ENCODE measurements at places on chromosomes 3 and 15.

DNA sequence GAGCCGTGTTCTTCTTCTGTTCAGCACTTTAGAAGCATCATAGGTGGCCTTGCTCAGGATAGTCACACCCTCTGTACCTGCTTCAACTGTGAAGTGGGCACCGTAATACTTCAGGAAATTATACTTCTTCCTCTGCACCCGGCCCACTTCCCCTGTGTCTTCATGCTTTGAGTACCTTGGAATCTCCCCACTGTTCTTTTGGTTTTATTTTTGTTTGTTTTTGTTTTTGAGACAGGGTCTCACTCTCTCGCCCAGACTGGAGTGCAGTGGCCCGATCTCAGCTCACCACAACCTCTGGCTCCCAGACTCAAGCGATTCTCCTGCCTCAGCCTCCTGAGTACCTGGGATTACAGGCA is 1.7 kb downstream of the P2RY14 start:
- DNase-seq = peak; percentile 63

GRCh38 chr15:45021348-45021747 is 1.6 kb upstream of the SORD start:
- DNase-seq = no peak

- DNase-seq = no peak
Measured at GRCh38 chr3:67018789-67019526, 20.9 kb downstream of the KBTBD8 start.

DNA sequence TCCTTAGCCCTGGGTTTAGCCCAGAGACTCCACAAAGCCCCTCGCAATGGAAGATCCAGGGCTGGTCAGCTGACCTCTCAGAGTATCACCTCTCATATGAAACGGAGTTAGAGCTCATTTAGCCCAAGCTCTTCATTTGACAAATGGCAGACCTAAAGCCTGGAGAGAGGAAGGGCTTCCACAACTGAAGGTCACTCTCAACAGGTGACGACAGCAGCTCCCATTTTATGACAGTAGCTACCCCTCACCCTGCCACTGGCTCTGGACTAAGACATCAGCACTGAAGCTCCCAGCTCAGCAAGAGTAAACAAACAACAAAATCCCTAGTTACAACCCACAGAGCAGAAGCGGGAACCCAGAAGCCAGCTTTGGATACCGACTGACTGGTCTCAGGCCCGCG is 33.7 kb downstream of the TLE3 start:
- no peak for DNase-seq

GRCh38 chr3:43515970-43516635 is 105.7 kb downstream of the ANO10 start:
- DNase-seq = no peak

DNA sequence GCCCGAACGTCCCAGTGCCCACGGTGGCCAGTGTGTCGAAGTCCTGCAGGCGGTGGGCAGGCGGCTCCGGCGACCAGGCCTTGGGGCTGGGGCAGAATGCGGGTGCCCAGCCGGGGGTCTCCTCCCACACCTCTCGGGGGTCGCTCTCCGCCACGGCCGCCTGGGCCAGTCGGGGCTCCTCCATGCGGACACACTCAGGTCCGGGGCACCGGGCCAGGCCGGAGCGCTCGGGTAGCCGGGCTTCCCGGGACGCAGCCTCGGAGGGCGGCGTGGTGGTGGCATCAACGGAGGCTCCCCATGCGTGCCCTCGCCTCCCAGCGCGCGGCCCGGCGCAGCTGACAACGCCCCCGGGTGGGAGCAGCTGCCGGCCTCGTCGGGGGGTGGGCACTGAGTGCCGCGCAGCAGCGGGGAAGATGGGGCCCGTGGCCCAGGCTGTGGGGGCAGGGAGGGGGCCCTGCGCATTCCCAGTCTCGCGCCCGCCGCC is 30.1 kb upstream of the CERS3 start:
- no peak for DNase-seq

DNA sequence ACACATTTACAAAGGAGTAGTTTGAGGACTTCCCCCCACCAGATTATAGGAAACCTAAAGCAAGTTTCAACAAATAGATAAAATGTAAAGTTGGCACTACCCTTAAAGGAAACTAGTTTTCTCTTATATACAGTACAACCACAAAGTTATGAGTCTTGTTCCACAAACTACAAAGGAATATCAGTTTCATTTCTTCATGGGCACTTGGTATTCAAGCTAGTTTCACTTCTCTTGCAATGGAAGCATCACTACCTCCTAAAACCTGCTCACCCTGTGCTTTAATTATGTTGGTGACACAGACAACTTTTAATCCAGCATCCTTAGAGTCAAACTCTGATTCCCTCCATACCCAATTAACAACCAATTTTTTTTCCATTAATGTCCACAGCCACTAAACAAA is 707.0 kb downstream of the ROBO2 start:
- DNase-seq = no peak

DNA sequence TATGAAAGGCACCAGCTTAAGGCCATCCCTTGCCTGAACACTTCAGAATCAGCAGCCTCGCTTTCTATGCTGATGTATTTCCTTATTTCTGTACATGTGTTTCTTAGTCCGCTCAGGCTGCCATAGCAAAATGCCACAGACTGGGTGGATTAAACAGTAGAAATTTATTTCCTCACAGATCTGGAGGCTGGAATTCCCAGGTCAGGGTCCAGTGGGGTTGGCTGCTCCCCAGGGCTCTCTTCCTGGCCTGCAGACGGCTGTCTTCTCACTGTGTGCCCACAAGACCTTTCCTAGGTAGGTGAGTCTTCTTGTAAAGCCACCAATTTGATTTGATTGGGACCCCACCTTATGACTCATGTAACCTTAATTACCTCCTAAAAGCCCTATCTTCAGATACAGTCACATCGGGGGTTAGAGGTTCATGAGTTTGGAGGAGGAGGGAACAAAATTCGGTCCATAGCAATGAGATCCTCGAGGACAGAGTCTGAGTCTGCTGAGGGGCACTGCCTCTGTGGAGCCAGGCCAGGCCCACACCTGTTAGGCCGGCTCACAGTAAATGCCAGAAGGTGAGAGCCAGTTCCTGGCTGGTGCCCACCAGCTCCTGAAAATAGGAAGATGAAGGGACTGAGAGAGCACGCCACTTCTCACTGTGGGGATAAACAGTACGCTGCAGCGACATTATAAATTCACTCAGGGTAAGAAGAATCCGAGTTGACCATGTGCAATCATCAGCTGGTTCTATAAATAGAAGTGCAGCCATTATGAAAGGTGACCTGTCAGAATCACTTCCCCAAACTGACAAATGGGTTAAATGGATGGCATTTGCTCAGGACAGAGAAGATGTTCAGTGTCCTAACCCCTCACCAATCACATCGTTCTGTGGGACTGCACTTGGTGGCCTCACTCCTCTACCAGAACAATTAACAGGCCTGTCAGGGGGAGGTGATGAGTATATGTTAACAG is 41.1 kb downstream of the CTXND1 start:
- no peak for DNase-seq

DNA sequence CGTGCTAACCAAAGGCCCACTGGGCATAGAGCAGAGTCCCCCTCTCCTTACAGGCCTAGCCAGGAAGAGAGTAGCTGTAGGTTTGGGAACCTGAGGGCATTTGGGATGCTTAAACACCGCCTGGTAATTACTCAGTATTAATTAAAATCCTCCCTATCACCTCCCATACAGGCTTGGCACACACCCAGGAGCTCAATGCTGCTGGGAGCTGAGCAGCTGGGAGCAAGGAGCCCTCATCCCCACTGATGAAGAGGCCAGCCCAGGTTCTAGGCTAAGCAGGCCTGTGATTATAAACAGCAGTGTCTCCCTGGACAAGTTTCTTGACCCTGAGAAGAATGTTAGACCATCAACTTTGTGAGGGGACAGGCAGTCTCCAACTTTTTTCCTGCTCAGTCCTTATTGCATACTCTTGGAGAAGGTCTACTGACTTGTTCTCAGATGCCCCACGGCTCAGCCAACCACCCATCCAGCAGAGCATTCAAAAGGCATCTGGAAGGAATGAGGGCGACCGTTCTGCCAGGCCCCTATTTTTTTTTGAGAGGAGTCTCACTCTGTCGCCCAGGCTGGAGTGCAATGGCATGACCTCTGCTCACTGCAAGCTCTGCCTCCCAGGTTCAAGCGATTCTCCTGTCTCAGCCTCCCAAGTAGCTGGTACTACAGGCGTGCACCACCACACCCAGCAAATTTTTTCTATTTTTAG is 1.3 kb upstream of the PRKAR2A start:
- DNase-seq = no peak

DNA sequence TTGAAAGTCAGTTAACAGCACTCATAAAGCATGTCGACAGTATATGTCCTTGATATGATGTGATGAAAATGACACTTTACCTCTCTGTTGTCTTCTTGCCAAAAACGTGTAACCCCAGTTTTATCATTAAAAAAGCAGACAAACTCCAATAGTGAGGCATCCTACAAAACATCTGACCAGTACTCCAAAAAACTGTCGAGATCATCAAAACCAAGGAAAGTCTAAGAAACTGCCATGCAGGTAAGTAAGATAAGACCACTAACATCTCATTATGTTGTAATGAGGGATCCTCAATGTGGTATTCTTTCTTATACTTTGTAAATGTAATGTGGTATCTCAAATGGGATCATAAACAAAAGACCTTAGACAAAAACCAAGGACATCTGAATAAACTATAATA is 152.3 kb downstream of the NR1I2 start:
- DNase-seq = no peak

- no peak for DNase-seq
Measured at GRCh38 chr3:43865887-43866528, 175.3 kb downstream of the ABHD5 start.

DNA sequence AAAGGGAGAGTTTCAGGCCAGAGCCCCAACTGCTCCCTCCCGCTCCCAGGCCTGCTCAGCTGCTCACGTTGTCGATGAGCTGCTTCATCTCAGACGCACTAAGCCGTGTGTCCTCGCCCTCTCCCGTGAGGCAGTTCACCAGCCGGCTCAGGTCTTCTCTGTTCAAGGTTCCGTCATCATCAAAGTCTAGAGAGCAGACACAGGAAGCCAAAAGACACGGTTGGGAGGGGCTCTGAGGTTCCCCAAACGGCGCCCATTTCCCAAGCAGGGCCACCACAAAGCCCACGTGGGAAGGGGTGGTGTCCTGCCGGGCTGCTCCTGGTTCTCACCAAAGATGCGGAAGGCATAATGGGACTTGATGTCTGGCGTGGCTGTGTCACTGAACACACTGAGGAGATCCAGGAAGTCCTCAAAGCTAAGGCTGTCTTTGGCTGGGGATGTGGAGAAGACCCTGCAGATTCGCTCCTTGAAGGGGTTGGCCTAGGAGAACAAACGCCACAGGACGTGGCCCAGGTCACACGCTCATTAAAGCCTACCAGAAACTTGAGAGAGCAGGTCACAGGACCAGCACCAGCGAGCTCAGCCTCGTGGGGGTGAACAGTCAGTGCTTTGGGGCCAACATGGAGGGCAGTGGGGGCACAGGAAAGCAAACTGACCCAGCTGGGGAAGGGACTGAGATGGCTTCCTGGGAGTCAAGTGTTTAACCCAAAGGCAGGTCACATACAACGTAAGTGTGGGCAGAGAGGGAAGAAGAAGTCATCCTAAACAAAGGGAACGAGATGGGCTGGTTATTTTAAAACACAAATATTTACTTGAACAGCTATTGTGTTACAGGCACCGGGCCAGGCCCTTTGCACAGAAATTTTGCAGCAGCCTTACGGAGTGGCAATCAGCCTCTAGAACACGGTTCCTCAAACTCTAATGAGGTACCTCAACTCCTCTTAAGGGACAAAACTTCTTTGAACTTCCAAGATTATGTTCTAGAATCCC is 2.4 kb downstream of the CIB1 start:
- DNase-seq = peak; percentile 82

DNA sequence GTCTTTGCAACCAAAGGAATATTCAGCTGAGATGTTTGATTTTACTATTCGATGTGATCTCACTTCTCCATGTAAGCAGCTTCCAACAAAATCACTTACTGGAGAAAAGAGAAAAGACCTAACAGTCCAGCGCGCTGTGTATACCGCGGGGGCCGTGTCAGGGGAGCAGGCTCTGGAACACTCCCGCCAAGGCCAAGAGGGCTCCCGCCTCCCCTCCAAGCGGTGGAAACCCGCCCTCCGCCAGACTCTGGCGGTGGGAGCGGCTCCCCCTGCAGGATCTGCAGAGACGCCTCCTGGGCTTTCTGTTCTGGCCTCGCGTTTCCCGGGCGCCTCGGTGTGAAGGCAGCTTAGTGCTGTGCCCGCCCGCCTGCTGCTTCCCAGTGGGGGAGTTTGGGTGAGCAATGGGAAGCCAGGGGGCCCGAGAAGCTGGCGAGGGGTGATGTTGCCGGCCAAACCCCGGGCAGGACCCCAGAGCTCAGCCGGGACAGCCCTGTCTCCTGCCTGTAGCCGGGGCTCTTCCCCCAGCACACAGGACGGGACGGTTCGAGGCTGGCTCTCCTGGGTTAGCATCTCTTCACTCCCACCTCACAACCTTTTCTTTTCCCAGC is 36.3 kb downstream of the CHST14 start:
- peak; percentile 53 for DNase-seq

- no peak for DNase-seq
Measured at GRCh38 chr3:13877911-13878280, 2.0 kb downstream of the WNT7A start.

DNA sequence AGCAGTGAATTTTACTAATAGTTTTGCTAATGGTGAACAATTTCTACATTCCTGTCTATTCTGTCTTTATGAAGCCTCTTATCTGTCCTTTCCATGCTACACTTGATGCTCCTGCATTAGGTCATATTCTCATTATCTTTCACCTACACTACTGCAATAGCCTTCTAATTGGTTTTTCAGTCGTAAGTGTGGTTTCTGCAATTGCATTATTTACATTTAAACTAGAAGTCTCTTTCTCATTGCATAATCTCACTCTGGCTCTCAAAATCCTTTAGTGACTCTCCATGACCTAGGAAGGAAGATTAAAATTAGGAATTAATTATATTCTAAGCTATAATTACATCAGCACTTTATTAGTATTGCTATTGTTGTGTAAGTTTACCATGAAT is 686.5 kb downstream of the IGSF11 start:
- no peak for DNase-seq

DNA sequence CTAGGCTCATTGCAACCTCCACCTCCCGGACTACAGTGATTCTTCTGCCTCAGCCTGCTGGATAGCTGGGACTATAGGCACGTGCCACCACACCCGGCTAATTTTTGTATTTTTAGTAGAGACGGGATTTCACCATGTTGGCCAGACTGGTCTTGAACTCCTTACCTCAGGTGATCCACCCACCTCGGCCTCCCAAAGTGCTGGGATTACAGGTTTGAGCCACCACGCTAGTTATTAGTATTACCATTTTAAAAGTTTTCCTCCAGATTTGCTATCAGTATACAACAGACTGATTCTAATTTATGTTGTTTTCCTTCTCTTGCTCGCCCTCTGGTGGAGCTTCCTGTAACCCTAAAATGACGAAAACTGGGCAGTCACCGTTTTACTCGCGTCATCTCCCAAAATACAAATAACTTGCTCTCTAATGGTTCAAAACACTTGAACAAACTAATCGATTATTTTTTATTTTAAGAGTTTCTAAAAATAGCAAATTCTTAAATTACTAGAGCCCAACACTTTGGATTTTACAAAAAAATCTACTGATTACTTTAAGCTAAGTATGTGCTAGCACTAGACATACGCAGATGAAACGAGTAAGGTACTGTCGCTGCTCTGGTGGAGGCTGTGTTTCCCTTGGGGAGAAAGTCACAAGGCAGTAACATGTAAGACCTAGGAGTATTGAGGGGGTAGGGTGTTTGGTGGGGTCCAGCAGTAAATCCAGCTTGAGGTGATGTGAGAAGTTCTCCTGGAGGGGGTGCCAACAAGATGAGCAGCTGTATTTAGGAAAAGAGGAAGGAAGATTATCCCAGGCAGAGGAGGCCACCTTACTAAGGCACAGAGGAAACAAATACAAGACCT is 203.3 kb downstream of the MBNL1 start:
- DNase-seq = peak; percentile 75

GRCh38 chr15:48029642-48030041 is 91.1 kb upstream of the SLC24A5 start:
- DNase-seq = no peak

- no peak for DNase-seq
Measured at GRCh38 chr15:90268415-90268814, 2.9 kb downstream of the NGRN start.

Data from CD4-positive, alpha-beta T cell treated with Interleukin-4 for 4 hours (primary cell).